ENCODE measurements at places on chromosomes 1 and 21.

DNA sequence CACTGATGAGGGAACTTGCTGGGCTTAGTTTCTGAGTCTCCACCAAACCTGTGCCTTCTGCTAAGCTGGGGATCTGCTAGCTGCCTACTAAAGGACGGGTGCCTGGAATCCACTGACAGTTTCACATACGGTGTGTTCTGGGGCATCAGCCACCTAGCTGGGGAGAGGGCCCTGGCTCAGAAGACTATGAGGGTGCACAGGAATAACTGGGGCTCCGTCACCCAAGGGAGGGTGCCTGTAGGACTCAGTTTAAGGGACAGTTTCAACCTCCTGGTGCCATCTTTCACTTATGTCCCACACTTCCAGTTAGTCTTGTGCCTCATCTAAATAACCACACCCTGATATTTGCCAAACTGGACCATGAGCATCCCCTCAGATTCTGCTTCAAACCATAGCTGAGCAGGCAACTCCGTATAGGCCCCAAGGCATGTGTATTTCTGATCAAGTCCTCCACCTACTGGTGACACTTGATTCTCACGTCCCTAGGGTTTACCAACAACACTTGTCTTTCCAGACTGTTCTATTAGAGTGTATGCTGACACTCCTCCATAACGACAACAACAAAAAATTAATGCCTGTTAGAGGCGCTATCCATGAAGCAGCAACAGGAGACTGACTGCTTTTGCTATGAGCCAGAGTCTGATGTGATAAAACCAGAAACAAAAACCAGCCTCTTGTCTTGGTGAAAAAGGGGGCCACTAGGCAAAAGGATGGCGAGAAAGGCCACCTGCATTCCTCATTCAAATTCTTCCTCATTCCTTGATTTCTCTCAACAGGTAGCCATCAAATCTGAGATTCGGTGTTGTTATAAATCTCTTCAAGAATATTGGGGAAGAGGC lies 55.0 kb upstream of the PAXBP1 start:
- no peak for DNase-seq

DNA sequence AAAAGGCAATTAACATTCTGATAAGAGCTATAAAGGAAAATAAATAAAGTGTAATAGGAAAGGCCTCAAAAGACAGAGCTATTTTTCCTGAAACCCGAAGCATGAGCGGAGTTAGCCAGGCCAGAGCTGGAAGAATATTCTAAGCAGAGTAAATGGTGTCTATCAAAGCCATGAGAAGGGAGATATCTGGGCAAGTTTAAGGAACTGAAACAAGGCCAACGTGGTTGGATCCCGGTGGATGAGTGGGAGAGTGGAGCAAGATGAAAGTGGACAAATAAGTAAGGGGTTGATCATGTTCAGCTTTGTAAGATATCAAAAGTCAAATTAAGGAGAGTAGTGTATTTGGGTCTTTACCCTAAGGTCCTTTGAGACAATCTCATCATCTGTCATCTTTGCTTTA lies 234.0 kb downstream of the TM2D1 start:
- no peak for DNase-seq

GRCh38 chr1:177181631-177182291 lies 11.0 kb downstream of the BRINP2 start:
- DNase-seq = peak; percentile 71

GRCh38 chr1:97163591-97164275 lies 442.1 kb downstream of the PTBP2 start:
- no peak for DNase-seq

DNA sequence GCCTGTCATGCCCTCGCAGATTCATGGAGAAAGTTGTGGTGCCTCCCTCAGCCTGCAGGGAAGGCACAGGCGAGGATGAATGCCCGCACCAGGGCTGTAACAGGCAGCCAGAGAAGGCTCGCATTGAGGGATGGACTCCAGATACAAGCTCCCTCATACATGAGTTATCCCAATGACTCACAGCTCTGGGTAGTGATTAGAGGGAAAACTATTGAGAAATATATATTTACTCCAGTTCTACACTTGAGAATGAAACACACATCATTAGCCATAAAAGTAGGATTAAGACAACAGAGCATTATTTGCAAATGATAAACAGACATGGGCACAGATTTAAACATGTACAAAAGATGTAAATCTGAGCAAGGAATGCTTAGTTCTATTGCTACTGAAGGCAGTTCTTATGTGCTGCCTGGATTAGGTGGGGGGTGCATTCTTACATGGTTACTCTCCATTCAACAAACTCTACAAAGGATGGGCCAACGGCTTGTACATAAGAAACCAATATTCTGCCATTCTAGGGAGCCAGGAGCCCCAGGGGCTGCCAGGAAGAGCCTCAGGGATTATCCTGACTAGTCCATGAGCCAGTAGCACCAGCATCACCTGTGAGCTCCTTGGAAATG lies 97.9 kb downstream of the CSMD2 start:
- DNase-seq = no peak

GRCh38 chr21:30251781-30252180 lies 31.0 kb downstream of the KRTAP24-1 start:
- no peak for DNase-seq
